ENCODE measurements at places on chromosomes 7 and 10. TPM values are rescaled to one million over a fixed set of nuclear protein-coding genes. Genes with fewer than 3 reads are reported as not detected.

Gene OR2A1
- total RNA-seq, result 0.19 TPM

DNA sequence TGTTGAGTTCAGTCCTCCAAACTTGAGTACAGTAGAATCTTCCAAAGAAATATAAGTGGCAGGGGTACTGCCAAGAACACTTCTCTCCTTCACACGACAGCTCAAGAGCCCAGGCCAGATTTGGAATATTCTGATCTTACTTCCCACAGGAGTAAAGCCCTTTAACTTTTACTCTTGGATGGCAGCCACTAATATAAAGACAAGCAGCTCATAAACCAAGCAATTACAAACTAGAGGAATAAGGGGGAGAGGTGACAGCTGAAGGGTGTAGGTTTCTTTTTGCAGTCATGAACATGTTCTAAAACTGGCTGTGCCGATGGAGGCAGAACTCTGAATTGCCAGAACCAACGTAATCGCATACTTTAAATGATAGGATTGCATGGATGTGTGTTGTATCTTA is 74.8 kb downstream of the SVIL start:
- no peaks in the 10 kb centered on the region for H3K27me3 ChIP-seq

DNA sequence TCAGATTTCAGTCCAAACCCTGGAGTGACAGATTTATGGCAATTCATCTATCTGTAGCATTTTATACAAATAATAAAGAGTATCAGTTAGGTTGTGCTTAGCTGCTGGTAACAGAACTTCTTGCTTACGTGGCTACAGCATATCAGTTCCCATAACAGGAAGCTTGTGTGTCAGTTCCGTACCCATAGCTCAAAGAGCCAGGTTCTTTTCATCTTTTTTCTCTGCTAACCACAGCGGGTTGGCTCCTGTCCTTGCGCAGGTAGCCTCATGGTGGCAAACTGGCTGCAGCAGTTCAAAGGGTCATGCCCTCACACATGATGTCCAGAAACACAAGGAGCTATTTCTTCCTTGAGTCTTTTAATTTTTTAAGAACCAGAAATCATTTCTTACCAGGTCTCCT is 1041.8 kb downstream of the GATA3 start:
- H3K27me3 ChIP-seq, result peaks cover 21% of the 10 kb centered on the region
- H3K36me3 ChIP-seq, result no peaks in the 10 kb centered on the region
- H3K4me1 ChIP-seq, result no peaks in the 10 kb centered on the region
- H3K4me3 ChIP-seq, result no peak overlapping the region
- no peak overlapping the region for H3K27ac ChIP-seq

Gene BTBD16
- not detected for total RNA-seq

GRCh38 chr7:30470771-30471170 is 7.8 kb downstream of the NOD1 start:
- no peaks in the 10 kb centered on the region for H3K27me3 ChIP-seq
- peaks cover 39% of the 10 kb centered on the region for H3K4me1 ChIP-seq
- no peak overlapping the region for H3K27ac ChIP-seq
- peak overlapping the region; percentile 8 for H3K4me3 ChIP-seq

Gene CHN2
- 15.4 TPM for total RNA-seq

Gene MRLN
- not detected for total RNA-seq

Gene FAM237B
- total RNA-seq, result not detected

DNA sequence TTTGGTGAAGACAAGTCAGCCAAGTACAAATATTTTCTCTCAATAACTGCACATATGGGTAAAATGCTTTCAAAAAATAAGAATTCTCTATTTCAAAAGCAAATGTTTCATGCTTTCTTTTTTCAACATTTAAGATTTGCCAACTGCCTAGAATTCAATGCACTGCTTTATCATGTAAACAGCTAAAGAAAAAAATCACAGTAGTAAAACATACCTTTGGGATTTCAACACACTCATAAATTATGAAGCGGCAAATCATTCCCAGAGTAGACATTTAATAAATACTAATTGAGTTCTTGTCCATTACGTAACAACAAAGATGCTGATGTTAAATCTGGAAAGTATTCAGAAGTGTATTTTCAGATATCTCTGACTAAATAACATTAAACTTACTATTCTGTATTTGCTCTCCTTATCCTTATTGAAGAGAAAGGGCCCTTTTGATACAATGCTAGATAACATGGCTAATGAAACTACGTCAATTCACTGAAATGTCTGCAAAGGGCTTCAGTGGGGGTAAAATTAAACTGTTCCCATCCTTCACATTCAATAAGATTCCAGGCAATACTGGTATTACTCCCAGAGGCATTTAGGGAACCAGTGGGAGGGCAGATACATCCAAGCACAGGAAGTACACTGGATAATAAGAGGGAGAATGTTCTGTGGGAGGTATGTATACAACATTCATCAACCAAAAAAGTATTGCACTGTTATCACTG is 13.9 kb downstream of the NAPEPLD start:
- no peak overlapping the region for H3K27ac ChIP-seq
- H3K27me3 ChIP-seq, result no peaks in the 10 kb centered on the region
- no peak overlapping the region for H3K4me3 ChIP-seq
- no peaks in the 10 kb centered on the region for H3K36me3 ChIP-seq
- H3K4me1 ChIP-seq, result peaks cover 29% of the 10 kb centered on the region

Gene EN2
- 7.2 TPM for total RNA-seq

- peaks cover 15% of the 10 kb centered on the region for H3K27me3 ChIP-seq
- H3K4me3 ChIP-seq, result peak within 1 kb of the TSS; percentile 65
- H3K4me1 ChIP-seq, result peaks cover 14% of the 10 kb centered on the region
- H3K36me3 ChIP-seq, result no peaks in the 10 kb centered on the region
- H3K27ac ChIP-seq, result no peak within 1 kb of the TSS
These were observed at the start of gene JAKMIP3 for GRCh38 chr10:132065491-132066105. Gene JAKMIP3 (plus strand): TSS chr10:132065946. CDS start chr10:132104809, 38,863 bp downstream.

Gene SLC16A12
- total RNA-seq, result not detected

DNA sequence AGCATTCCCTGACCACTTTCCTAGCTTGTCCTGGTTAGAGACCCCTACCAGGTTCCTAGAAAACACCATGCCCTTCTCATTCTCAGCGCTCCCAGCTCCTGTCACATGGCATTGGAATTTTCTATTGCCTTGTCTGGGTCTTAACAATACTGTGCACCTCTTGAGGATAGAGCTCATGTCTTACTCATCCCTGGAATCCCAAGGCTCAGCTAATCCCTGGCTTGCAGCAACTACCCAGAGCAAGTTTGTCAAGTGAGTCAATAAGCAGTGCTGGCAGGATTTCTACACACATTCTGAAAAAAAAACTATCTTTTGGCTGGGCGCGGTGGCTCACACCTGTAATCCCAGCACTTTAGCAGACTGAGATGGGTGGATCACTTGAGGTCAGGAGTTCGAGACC is 11.7 kb upstream of the PRDX3 start:
- peaks cover 10% of the 10 kb centered on the region for H3K4me1 ChIP-seq
- DNase-seq, result no peak
- H3K27ac ChIP-seq, result peak overlapping the region; percentile 84
- H3K36me3 ChIP-seq, result no peaks in the 10 kb centered on the region
- H3K27me3 ChIP-seq, result no peaks in the 10 kb centered on the region

Gene HGF
- total RNA-seq, result 0.05 TPM

Gene ADAM12
- 81.4 TPM for total RNA-seq

Gene H2BK1
- not detected for total RNA-seq

Gene KCNMA1
- 0.93 TPM for total RNA-seq

GRCh38 chr7:1188720-1189294 is 28.8 kb upstream of the ZFAND2A start:
- no peak overlapping the region for H3K4me3 ChIP-seq
- H3K36me3 ChIP-seq, result no peaks in the 10 kb centered on the region
- no peak overlapping the region for H3K27ac ChIP-seq
- H3K4me1 ChIP-seq, result no peaks in the 10 kb centered on the region

DNA sequence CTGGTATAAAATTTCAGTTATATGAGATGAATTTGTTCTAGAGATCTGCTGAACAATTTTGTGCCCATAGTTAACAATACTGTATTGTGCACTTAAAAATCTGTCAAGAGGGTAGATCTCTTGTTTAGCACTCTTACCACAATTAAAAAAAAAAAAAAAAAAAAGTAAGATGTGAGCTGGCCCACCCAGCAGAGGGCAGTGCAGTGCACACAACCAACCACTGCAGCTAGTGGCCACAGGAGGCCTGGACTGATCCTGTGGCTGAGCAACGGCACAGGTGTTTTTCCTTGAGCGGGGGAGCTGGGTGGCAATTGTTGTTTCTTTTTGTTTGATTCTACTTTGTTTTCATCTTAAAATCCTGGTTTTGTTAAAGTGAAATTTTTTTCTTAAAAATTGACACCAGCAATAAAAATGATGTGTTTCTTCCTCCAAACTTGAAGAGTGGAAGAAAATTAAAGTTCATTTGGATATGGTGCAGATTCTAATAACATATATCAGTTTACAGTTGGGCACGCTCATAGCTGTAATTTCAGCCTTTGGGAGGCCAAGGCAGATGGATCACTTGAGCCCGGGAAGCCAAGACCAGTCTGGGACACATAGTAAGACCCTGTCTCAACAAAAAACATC is 171.1 kb upstream of the TBX20 start:
- peaks cover 16% of the 10 kb centered on the region for H3K27me3 ChIP-seq
- no peak overlapping the region for H3K27ac ChIP-seq
- H3K36me3 ChIP-seq, result peaks cover 8% of the 10 kb centered on the region
- peak; percentile 51 for DNase-seq
- H3K4me3 ChIP-seq, result no peak overlapping the region
- peaks cover 3% of the 10 kb centered on the region for H3K4me1 ChIP-seq

Gene COBL
- 0.41 TPM for total RNA-seq

Gene LIPN
- total RNA-seq, result not detected

DNA sequence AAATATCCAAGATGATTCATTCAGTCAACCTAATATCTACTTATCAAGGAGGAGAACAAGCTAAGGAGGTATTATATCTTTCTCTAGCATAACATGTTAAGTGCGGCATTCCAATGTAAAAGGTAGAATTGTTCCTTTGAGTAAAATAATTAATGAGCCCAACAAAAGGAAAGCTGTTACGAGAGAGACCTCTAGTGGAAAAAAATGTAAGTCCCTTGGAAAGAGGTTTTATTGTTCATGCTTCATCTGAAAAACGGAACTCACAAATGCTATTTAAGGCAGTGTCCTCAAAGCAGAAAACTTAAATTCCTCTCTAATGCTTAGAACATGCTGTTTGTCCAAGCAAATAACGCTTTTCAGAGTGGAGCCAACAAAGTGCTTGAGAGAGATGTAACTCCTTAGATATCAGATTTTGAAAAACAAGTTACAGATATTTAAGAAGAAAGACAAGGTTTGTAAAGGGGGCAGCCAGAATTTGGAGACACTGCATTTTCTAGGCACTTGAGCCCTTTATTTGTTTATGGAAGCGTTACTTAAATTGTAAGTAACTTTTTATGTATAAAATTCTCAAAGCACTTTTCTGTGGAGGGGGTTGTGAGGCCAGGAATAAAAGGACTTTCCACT is 119.9 kb downstream of the TFEC start:
- H3K4me3 ChIP-seq, result no peak overlapping the region
- H3K27ac ChIP-seq, result peak overlapping the region; percentile 79
- no peaks in the 10 kb centered on the region for H3K27me3 ChIP-seq
- no peak for DNase-seq
- H3K4me1 ChIP-seq, result peaks cover 21% of the 10 kb centered on the region

DNA sequence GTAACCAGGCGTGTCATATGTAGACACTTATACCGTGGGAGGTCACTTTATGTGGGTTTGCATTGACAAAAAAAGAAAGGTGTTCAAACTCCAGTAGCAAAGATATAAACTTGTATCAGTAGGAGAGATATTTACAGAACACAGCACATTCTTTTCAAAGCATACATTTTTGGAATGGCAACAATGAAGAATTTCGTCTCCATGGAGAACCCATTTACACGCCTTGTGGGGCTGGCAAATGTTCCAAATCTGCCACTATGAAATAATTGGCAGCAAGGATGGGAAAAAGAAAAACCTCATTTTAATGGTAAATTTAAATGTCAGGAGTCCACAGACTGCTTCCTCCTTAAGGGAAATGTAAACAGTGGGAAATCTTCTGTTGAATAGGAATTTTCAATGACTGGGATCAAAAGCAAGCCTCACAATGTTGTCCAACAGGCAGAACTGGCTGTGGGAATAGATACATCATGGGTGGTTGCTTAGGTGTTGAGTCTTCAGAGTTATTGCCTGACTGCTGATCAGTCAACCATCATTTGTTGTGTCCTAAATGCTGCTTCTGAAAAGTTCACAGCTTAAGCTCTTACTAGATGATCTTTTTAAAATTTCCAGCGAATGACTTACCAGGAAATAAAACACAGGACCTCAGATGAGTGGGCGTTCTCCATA is 256.6 kb upstream of the SEMA3C start:
- peaks cover 20% of the 10 kb centered on the region for H3K4me1 ChIP-seq
- no peak for DNase-seq
- no peak overlapping the region for H3K27ac ChIP-seq
- H3K27me3 ChIP-seq, result no peaks in the 10 kb centered on the region

Data from neural crest cell (in vitro differentiated cells).